Melanocyte of skin (primary cell): ENCODE measurements at places on chromosomes 12 and 14. TPM values are rescaled to one million over a fixed set of nuclear protein-coding genes. Genes with fewer than 3 reads are reported as not detected.

The TMEM119 gene
- 0.46 and 4.0 TPM in 2 replicates for total RNA-seq

The AICDA gene
- total RNA-seq = not detected in 2 replicates

The JPH4 gene
- total RNA-seq = 0.36 TPM in 1 of 2 replicates, not detected in the other

The TEP1 gene
- 23.4 and 37.8 TPM in 2 replicates for total RNA-seq

The OR4K5 gene
- total RNA-seq = not detected in 2 replicates

The GRIP1 gene
- 1.4 and 2.9 TPM in 2 replicates for total RNA-seq

The ADAM21 gene
- 0.33 and 1.4 TPM in 2 replicates for total RNA-seq

The RNASE3 gene
- not detected in 2 replicates for total RNA-seq

The GALNT4 gene
- total RNA-seq = 7.2 and 9.5 TPM in 2 replicates

The AVPR1A gene
- total RNA-seq = under 0.01 TPM in 1 of 2 replicates, not detected in the other

The VPS37B gene
- total RNA-seq = 82.3 and 86.7 TPM in 2 replicates

The VRTN gene
- not detected in 2 replicates for total RNA-seq

The RIN3 gene
- 15.1 and 19.6 TPM in 2 replicates for total RNA-seq

The RASSF9 gene
- total RNA-seq = not detected in 2 replicates

The PZP gene
- total RNA-seq = under 0.01 TPM in 1 of 2 replicates, not detected in the other

The PTHLH gene
- total RNA-seq = 0.34 and 0.73 TPM in 2 replicates

The SLC4A8 gene
- total RNA-seq = 0.33 TPM in 1 of 2 replicates, not detected in the other

The CHMP4A gene
- 8.3 and 22.1 TPM in 2 replicates for total RNA-seq

The TRIP11 gene
- 9.0 and 34.5 TPM in 2 replicates for total RNA-seq

The KRT71 gene
- total RNA-seq = not detected in 2 replicates
